ENCODE measurements at places on chromosomes 11 and 22.

DNA sequence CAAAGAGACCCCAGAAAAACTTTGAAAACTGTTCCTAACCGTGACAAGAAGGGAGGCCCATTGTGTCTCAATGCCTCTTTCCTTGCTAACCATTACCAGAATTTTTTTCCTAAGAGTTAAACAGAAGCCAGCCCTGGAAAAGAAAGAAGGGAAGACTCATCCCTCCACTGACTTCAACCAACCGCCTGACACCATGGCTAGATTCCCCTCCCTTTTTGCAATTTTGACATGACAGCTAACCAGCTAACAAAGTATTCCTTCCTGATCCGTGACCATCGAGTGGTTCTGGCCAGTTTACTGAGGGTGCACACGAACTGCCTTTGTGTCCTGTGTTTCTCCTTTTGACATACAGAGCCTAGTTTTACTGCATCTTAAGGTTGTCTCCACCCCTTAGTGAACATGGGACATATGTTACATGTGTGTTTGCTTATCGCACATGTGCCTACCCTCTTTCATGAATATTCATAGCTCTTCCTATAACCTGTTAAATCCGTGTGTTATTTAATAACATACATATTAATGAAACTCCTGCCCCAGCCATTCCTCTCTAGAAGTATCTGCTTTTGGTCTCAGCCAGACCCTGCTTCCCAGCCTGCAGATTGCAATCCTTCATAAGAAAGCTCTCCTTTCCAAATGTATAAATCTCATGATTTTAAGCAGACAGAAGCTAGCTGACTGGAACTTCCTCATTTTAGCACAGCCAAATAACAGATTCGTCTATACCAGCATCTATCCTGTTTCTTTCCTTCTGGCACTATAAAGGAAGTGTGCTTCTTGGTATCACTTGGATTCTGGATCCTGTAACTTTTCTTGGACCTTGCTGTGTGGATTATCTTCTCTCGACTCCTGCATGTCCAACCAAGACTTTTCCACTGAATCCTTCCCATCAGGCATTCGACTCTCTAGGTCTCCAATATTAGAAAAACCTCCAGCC lies 37.8 kb downstream of the RASSF10 start:
- no peak for DNase-seq

DNA sequence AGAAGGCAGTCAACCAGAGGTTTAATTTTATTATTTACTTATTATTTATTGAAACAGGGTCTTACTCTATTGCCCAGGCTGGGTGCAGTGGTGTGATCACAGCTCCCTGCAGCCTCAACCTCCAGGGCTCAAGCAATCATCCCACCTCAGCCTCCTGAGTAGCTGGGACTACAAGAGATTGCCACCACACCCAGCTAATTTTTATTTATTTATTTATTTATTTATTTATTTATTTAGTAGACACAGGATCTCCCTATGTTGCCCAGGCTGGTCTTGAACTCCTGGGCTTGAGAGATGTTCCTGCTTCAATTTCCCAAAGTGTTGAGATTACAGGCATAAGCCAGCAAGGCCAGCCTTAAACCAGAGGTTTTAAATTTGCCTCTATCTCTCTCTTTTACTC lies 83.1 kb downstream of the RCN1 start:
- DNase-seq: no peak

DNA sequence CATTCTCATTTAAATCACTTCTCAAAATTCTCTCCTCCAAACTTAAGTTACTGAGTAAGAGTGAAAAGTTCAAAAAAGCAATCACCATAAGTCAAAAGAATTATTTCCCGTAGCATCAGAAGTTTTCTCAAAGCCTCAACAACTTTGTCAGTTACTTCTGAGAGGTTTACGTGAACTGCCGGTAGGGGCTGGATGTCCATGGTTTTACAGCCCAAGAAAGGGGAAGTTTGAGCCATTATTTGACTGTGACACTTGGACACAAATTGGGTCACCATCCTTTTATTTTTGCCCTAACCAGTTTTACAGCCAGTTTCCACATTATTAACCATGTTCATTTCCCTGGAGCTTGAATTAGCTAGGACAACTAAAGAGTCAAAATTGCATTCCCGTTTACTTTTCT lies 7.5 kb downstream of the POU2AF3 start:
- no peak for DNase-seq

DNA sequence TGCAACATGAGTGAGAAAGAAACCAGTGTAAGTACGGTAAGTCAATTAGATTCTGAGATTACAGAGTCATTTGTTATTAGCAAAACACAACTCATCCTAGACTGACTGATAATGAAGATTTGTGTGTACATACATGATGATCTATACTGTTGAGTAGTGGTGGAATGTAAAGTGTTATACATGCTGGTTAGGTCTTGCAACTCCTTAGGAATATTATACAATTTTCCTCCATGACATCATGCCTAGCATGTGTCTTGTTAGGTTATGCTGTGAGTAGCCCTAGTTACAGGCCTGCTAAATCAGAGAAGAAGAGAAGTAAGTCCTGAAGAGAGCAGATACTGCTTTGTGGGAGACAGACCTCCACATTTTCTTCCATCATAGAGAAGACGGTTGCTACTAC lies 880.6 kb downstream of the LUZP2 start:
- no peak for DNase-seq

- DNase-seq: no peak
Measured at GRCh38 chr22:23478175-23478574, 101.9 kb downstream of the IGLL1 start.

GRCh38 chr22:30313527-30314363 lies 13.0 kb downstream of the TBC1D10A start:
- DNase-seq: no peak

DNA sequence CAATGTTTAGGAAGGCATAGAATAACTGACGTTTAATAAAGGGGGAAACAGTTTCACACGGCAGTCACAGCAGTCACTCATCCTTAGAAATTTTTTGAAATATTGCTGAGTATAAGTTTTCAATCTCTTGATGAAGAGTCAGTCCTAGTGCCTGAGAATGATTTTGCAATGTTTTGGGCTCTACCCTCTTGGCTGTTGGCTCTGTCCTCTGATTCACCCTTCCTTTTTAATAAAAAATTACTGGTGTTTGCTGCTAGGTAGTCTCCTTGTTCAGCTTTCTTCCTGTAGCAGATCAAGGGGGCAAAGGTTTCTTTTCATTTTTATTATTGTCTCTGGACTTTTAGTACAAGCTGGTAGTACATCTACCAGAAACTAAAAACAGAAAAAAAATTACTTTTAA lies 194.3 kb upstream of the ANO3 start:
- DNase-seq: no peak

DNA sequence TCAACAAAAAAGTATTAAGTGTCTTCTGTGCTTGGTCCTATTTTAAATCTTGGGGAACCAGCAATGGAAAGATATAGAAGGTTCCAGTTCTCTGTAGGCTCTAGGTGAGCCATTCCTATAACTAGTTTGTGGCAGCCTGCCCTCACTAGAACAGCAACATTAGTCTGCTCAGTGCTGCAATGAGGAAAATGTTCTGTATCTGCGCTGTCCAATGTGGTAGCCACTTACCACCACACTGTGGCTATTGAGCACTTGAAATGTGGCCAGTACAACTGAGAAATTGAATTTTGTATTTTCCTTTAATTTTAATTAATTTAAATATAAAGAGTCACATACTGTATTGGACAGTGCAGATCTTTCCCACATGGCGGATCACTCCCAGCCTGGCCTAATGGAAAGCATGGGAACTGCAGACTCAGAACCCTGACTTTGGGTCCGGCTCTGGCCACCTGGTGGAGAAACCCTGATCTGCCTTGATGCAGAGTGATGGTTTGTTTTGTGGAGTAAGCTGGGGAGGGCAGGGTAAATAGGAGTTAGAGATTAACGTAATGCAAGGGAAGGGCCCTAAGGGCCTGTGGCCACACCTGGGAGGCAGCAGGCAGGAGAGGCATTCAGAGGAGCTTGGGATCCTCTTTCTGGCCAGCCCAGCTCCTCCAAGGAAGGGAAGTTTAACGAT lies 101.0 kb downstream of the ME3 start:
- DNase-seq: no peak

DNA sequence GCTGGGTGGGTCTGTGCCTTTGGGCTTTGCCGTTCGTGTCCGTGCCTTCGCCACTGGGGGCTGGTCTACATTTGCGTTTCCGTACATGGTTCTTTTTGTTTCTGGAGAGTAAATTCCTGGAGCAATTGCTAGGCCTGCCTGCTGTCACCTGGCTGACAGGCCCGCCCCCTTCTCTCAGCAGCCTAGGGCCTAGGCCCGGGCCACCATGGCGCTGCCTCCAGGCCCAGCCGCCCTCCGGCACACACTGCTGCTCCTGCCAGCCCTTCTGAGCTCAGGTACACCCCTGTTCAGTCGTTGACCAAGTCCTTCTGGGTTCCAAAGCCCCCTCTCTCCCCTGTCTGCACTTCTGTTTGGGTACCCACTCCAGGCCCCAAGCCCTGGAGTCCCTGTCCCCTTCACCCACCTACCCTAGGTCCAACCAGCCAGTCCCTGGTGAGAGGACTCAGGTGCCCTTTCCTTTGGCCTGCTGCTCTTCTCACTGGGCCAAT lies 649 bp downstream of the TMEM25 start:
- no peak for DNase-seq

- no peak for DNase-seq
Measured at GRCh38 chr11:47400768-47401279, 7.6 kb upstream of the SLC39A13 start.

DNA sequence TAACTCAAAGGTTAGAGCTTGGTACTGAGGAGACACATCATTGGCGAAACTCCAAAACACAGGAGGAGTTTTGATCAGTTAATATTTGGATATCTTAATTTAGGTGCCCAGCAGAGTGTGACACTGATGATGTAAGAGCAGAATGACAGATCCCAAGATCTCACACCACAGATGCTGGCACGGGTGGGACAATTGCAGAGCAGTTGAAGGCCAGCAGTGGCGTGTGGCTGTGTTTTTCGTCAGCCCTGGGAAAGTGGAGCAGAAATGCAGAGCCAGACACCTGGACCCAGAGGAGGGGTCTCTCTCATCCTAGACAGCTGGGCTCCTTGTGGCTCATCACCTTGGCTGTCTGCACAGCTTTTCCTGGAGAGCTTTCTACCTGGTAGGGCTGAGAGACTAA lies 59.7 kb upstream of the CTTN start:
- no peak for DNase-seq

GRCh38 chr11:126862664-126863243 lies 137.8 kb downstream of the KIRREL3 start:
- no peak for DNase-seq

DNA sequence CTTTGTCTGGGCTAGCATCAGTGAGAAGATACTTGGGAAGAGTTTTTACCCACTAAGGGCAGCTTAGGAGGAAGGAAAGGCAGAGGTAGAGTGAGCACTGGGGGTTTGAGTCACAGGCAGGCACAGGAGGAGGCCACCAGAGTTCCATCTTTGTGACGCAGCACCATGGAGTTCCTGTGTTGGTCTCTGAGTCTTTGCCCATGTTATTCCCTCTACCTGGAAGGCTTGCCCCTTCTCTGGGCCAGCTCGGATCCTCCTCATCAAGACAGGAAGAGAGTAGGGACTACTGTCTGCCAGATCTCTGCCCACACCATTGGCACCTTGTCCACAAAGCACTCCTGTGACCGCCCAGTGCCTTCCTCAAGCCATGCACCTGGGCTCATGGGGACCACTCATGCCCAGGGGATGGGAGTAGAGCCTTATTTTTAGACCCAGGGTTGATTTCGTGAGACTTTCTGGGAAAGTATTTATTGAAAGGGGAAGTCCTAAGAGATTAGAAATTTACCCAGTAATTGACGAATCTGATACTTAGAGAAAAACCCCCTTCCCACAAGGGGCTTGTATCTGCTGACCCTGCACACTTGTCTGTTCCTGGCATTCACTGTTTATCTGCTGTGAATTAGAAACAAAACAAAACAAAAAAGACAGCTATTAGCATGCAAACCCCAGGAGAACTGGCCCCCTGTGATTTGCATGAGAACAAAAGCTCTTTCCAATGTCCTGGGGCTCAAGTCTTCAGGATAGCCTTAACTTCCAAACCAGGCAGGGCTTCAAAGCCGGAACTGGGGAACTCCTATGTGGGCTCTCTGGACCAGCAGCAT lies 35.9 kb upstream of the MYEOV start:
- no peak for DNase-seq

DNA sequence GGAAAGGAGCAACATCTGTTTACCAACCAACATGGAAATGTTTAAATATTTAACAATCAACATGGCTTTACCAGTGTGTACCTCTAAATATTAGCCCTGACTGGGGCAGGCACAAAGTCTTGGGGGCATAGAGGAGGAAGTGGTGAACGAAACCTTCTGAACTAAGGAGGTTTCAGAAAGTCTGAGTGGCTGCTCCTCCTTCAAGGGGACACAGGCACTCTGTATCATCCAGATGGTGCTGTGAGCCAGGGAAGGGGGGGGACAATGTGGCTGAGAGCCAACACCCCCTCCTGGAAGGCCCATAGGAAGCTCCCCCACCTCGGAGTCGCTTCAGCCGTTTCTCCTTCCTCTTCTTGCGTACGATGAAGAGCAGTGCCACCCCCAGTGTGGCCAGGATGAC lies 107.7 kb downstream of the CEP164 start:
- no peak for DNase-seq

DNA sequence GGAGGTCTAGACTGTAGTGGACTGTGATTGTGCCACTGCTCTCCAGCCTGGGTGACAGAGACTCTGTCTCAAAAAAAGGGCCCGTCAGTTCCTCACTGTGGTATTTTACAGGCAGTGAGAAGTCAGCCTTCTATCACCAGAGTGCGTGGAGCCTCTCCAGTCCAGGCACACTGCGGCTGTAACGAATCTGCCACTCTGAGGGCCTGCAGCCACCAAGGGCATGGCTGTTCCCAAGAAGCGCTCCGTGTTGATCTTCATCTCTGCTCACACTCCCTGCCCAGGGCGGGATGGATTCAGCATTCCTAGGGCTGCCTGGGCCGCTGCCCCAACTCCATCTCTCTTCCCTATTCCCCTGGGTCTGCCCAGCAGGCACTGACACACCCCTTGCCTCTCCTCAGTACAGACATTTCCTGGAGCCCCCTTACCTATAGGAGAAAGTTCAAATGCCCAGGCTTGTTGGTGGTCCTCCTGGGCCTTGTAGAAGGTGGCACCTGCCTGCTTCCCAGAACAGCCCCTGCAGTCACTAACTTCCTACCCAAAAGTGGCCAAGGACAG lies 148.4 kb downstream of the CACNA1I start:
- no peak for DNase-seq

DNA sequence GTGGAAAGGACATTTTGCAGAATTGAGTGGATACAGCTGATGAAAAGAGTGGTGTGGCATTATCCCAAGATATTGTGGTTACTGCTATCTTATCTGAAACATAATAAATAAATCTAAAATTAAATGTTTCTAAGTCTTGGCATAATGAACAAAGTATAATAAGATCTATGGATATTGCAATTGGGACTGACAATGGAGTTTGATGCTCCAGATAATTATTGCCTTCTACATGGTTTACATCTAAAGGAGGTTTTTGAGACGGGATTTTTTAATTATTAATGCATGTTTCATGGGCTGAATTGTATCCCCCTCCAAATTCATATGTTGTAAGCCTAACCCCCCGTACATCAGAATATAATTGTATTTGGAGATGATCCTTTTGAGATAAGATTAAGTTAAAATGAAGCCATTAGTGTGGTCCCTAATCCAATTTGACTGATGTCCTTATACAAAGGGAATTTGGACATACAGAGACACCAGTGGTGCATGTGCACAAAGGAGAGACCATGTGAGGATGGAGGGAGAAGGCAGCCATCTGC lies 198.5 kb downstream of the MSANTD4 start:
- no peak for DNase-seq

Data from activated effector memory CD4-positive, alpha-beta T cell treated with Interleukin-2 at 50 U/mL for 16 hours (primary cell).